ENCODE measurements at places on chromosomes 7 and 10.

- DNase-seq = no peak
These were observed 34.1 kb upstream of the OCM2 start for GRCh38 chr7:98024075-98024474.

DNA sequence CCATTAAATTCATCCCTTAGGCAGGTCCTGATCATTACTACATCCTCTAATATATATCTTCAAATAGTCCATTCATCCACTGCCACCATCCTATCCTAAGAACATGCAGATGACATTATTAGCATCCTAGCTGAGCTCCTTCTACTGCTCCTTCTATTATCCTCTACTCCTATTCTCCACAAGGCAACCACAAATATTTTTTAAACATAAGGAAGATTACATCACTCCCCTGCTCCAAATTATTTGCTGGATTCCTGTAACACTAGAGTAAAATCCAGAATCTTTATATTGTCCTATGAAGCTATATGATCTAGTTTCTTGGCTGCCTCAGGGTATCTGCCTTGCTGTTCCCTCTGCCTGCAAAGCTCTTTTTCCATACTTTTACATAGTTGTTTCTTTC, 176.3 kb upstream of the SLC26A5 start:
- no peak for DNase-seq

DNA sequence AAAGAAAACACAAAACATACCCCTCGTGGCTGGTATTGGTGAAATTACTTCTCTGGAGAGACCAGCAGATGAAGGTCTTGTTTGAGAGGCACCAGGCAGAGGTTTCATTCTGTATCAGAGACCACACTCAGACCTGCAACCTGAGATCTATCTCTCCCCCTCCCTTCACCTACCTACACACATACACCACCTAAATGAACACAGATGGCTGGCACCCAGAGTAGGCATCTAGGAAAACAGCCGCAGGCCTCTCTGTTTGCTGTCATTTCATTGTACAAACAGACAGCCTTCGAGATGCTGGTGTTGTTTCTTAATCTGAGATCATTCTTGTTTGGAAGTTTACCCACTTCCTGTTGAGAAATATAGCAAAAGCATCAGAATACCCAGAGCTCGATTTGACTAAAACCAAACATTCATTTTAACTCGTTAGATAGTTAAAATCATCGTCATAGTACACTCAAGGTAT, 173.9 kb upstream of the SLC25A13 start:
- DNase-seq = no peak

GRCh38 chr7:70867513-70867912, 264.4 kb upstream of the GALNT17 start:
- DNase-seq = no peak

DNA sequence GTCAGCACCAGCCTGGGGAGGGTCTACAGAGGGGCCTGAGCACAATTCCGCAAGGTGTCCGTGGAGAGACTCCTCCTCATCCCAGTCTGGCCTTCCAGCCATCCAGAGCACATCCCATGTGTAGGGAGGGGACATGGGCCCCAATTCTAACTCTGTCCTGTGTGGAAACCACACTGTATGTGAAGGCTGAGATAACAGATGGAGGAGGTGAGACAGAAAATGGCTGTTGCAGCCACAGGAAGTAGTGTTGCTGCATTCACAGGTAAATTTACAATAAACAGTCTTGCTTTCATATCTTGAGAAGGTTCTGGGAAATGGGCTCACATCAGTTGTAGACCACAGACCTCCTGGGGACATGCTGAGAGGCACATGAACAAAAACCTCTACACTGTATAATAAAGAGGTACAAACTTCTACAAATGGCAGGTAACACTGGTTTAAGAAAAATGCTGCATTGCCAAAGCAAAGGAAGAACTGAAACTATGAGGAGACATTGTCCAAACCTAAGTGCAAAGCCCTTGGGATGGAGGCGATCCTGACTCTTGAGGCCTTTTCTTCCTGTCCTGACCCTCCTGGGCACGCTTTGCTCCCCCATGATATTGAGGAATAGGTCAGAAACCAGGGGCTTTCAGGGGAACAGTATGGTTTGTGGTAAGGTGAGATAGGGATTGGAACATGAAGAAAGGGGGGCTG, 21.6 kb upstream of the GIMAP2 start:
- no peak for DNase-seq

DNA sequence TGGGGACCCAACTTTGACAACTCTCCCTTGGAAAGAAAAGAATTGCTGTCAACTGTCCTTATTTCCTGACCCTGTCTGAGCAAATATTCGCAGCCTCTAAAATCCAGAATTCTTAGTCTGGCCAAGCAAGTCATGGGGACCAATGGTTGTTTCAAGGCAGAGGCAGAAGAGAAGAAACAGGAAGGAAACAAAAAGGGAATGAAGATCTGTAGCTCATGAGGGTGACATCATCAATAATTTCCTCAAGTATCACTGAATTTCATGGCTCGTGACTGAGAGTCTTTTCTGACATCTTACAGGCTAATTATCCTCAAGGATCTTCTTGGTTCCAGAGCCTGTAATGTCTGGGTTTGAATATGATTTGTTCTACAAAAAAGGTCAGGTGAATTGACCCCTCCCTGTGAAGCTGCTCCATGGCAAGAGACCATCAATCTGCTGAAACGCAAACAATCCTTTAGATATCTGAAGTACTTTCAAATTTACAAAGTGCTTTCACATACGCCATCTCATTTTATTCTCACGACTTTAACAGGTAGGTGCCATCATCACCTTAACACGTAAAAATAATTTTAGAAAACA, 5.8 kb downstream of the CDK6 start:
- DNase-seq = no peak

DNA sequence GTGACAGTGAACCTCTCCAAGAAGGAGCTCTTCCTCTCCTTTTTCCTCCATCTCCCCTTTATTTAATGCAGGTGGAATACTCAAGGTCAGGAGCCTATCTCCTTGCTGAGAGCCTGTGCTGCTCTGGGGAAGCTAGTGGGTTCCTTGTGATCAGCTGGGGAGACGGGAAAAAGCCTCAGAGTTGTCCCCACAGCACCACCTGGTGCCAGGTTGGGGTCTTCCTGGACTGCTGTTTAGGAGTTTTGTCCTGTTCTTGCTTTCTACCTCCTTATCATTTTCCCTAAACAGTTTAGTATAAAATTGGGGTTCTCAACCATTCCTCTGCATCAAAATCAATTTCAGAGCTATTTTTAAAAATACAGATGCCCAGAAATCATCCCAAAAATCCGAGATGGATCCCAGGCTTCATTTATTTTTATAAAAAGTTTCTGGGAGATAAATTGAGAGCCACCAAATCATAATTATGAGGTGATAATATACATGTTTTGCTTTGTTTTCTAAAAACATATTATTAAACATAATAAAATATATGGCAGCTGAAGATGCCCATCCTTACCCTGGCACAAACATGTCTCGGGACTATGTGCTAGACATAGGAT, 44.3 kb downstream of the MACC1 start:
- peak; percentile 27 for DNase-seq

DNA sequence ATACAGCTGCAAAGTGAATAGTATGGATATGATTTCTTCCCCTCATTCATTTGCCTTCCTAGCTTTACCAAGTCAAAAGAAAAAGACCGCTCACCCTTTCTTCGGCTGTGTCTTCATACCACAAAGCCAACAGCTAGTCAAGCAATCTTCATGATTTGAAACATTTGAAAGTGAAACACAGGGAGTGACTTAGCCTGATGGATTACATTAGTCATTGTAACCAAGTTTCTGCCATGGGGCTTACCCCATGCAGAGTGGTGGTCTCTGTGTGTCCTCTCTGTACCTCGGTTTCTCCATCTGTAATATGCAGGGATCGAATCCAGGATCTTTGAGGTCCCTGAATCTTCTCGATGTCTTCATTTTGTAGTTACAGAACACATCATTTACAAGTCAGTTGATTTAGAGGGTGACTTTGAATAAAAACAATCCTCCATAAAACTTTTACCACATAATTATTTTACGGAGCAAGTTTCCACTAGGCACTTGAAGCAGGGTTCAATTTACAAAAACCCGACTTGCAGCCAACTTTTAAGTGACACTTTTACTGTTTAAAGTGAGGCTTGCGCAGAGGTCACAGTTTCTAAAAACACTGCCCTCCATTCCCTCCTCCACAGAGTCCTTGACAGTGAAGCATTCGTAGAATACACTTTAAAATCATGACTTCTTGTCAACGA, 2.2 kb upstream of the LGI1 start:
- no peak for DNase-seq

DNA sequence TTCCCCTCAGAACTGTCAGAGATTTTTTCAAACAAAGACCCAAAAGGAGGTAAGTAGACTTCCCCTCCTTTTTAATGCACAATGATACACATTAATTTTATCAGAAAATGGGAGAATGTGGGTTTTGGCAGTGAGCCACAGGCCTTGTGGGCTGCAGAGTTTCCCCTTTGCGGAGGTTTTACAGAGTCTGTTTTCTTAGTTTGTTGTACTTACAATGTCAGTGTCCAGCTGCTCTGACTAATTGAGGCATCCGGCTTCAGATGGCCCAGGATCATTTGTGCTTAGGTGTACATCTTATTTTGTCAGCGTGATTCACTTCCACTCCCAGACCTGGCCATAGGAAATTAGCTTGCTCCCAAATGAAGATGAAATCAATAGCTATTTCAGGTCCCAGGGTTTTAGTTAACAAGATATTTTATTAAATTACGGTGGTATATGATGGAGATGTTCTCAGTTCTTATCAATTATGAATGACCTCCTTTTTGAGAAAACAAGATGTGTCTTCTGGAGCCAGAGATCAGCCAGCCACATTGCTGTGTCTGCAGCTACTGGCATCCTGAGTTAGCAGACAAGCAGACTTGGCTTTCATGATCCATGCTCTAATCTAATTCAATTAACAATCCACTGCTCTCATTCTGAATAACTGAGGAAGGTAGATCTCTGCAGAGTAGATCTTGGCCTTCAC, 1086.6 kb upstream of the SORCS1 start:
- no peak for DNase-seq

DNA sequence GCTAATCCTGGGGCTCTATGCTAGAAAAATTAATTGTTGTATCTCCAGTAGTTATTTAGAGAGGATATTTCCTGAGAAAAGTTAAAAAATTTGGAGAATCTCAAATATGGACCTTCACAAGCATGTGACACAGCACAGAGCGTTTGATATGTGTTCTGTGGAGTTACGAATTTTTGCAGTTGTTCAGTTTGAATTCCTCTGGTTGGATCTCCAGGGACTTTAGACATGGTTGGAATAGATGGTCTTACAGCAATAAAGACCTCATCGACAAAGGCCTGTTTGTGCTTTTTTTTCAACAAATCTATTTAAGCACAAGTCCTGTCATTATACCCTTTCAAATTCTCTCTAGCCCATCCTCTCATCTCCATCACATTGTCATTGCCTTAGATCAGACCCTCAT, 138.0 kb downstream of the TES start:
- DNase-seq = no peak

GRCh38 chr7:105587909-105588635, 6.8 kb upstream of the EFCAB10 start:
- DNase-seq = no peak

- no peak for DNase-seq
These were observed 3.0 kb upstream of the NDST2 start for GRCh38 chr10:73814276-73814895.

GRCh38 chr10:49605939-49606509, 4.1 kb upstream of the SLC18A3 start:
- no peak for DNase-seq

DNA sequence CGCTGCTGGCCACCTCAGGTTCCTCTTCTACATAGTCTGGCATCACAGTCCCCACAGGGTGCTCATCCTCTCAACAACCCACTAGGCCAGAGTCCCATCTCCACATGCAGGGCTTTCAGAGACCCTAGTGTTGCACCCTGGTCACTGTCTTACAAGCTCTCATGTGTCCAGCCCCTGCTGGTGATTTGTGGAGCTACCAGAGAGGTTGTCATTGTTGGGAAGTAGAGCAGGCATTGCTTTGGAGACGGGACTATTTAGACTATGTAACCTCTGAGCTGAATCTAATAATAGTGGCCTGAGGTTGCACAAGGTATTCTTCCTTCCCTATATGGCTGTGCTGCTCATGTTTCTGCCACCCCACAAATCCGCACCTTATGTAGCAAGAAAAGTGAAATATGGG, 135.3 kb upstream of the VWC2 start:
- DNase-seq = no peak
